ENCODE measurements at places on chromosomes 12 and 14. TPM values are rescaled to one million over a fixed set of nuclear protein-coding genes. Genes with fewer than 3 reads are reported as not detected.

Gene NYNRIN
- 40.2 TPM for total RNA-seq

Gene AACS
- total RNA-seq: 21.8 TPM

Gene CCDC197
- total RNA-seq: not detected

DNA sequence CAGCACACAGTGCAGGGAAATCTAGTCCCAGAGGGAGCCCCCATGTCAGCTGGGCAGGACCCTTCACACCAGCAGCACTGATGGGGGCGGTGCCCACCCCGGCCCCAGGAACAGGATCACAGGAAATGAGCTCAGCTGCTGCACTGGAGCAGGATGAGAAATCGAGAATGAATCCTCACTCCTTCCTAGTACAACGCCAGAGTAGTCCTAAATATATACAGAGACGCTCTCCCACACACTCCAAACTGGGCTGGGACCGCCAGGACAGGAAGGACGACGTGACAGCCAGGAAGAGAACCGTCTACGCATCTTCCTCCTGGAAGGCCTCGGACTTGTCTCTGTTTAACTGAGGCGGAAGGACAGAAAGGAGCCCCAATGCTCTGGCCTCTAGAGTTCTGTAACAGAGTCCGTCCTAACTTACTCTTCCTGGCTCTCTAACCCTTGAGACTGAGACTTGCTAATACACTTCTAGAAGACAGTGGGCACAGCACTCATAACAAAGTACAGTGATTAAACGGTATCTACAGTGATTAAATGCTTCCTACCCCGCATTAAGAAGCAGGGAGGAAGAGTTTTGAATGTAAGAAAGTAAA, 33.4 kb downstream of the CDC42BPB start:
- DNase-seq: no peak

GRCh38 chr12:49345051-49345824, 1.4 kb upstream of the DNAJC22 start:
- DNase-seq: no peak

- DNase-seq: no peak
These were observed 5.0 kb downstream of the PLEKHD1 start for GRCh38 chr14:69489495-69489894.

GRCh38 chr14:38012056-38012455, 195.6 kb upstream of the SSTR1 start:
- no peak for DNase-seq

DNA sequence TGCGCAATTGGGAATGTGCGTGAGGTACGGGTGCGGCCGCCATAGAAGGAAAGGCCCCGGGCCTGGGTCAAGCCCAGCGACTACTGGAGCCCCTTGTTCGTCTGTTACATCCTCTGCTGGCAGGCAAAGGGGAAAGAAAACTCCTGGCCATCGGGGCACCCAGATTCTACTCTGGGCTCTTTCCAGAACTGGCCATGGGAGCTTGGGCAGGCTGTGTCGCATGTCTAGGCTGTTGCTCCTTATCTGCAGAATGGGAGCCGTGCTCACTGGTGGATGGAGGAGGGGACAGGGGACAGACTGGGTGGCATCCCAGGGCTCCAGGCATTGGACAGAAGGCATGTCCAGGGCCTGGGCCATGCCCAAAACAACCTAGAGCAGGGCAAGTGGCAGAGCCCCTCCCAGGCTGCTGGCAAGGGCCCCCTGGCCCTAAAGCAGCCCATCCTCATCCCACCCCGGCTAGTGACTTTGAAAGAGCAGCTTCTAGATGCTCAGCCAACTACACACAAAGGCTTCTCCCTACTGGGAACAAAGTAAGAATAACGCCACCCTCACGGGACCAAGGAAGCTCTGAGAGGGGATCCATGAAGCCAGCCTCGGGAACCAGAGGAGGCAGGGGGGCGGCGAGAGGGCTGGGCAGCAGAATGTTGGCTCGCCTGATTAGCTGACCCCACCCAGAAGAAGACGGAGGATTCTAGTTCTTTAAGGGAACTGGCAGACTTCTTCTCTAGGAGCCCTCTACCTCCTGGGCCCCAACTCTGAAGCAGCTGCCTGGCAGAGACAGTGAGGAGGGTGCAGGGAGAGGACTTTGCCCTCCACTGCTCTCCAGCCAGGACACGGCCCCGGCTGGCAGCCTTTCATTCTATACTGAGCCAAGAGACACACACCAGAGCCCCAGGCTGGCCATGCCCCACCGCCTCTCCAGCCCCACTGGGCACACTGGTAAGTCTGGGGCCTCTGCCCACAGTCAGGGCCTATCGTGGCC, 96.8 kb downstream of the SINHCAF start:
- DNase-seq: peak; percentile 77

GRCh38 chr14:55470025-55470424, 29.6 kb upstream of the TBPL2 start:
- DNase-seq: no peak

All from osteocyte (in vitro differentiated cells).